Activated naive CD4-positive, alpha-beta T cell treated with anti-CD3 and anti-CD28 coated beads, Interleukin-2, amount 50 U/mL, for 16 hours (primary cell): ENCODE measurements at places on chromosomes 6 and 20.

DNA sequence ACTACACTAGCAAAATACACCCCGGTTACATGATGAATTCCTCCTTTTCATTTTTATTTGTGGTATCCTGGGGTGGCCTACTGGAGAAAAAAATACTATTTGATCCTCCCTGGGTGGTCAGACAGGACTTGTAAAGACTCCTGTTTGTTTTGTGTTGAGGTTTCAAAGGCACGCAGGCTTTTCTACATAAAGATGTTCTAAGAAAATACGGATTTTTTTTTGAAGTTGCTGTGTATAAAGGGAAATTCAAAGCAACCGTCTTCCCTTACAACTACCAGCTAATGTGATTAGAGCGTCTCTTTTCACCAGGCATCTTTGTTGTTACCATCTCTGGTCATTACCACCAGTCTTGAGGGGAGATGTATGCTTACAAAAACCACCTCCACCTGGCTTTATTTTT is 187.1 kb downstream of the SOX4 start:
- DNase-seq: no peak

GRCh38 chr6:1473166-1473565 is 83.8 kb downstream of the FOXF2 start:
- DNase-seq: no peak

- DNase-seq: no peak
These were observed 58.9 kb upstream of the LRRC1 start for GRCh38 chr6:53735896-53736295.

- no peak for DNase-seq
These were observed 40.0 kb upstream of the MRPS10 start for GRCh38 chr6:42257614-42258013.

DNA sequence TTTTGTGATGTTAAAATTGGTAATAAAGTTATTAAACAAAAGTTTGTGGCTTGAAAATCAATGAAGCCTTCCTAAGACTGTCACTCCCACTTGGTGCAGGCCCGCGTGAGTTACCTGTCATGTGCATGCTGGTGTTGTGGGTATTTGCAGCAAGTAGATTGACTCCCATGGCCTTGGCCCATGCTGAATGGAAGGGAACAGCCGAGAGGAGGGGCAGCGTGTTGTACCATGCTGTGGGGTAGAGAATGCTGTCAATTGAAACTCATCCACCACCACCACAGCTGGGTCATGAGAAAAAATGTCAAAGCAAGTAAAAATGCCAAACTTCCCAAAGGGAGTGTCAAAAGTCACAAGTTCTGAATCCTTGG is 12.7 kb upstream of the VNN1 start:
- DNase-seq: no peak

- DNase-seq: no peak
These were observed 16.6 kb downstream of the SMOC2 start for GRCh38 chr6:168457653-168457934.

DNA sequence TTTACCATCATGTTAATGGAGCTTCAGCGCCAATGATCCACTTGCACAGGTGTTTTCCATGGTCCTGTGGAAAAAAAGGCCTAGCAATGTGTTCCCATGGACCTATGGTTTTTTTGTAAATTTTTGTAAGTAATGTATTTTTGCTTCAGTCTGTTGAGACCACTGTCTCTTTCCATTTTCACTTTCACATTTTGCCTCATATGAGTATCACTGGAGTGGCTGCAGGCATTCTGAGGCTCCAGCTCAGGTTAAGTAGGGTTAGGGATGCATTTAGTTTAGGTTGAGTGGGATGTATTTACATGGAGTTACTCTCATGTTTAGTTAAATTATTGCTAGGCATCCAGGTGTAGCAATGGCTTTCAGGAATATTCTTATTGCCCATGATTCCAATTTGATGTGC is 19.2 kb upstream of the LMBRD1 start:
- DNase-seq: no peak

DNA sequence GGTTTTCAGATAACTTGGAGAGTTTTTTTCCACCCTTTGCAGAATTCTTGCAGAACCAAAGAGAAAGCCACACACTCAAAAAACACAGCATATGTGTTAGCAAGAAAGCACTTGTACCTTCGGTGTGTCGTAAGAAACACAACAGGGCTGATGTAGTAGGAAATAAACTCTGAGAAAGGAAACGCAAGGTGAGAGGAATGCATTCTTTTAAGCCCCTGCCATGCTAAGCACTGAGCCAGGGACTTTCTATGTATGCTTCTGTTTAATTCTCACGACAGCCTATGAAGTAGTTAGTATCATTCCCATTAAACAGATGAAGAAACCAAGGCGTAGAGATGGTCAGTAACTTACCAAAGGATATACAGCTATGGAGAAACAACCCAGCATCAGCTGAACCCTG is 23.1 kb downstream of the NEDD9 start:
- no peak for DNase-seq

DNA sequence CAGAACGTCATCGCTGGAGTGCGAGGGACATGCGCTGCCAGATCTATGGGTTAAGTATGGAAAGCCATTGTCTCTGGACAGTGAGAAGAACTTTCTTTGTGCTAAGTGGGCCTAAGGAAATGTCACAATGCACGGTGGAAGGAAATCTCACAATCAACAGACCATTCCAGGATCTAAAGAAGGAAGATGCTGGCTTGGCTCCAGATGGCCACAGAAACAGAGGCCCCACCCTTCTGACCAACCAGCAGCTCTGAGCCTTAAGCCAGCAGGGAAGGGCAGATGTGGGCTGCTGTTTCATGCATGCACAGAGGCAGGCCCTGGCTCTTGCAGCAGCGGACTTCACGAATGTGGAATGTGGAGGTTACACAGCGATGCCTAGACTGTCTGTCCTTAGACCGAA is 156.3 kb downstream of the SOBP start:
- DNase-seq: no peak

DNA sequence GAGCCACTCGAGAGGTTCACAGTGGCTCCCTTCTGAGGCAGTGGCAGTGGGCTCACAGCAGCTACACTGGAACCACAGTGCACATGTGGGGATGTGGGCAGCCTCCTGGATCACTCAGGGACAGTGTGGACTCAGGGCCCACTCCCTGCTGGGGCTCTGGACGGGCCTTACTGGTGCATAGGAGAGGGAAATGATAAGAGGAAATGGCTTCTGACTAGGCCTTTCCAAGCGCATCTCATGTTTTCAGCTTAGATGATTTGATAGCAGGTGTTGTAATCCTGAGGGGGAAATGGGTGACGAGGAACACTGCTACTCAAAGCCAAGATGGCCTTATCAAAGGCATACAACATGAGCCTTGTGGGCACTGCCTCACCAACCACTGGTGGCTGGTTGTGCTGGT is 44.0 kb downstream of the PANK2 start:
- no peak for DNase-seq

- DNase-seq: peak; percentile 21
These were observed 21.4 kb upstream of the TRAM2 start for GRCh38 chr6:52598123-52598823.

GRCh38 chr6:158707821-158708195 is 58.0 kb downstream of the SYTL3 start:
- no peak for DNase-seq

GRCh38 chr20:14860410-14860814 is 523.0 kb upstream of the FLRT3 start:
- no peak for DNase-seq

GRCh38 chr6:53369051-53369450 is 20.3 kb upstream of the ELOVL5 start:
- DNase-seq: no peak

DNA sequence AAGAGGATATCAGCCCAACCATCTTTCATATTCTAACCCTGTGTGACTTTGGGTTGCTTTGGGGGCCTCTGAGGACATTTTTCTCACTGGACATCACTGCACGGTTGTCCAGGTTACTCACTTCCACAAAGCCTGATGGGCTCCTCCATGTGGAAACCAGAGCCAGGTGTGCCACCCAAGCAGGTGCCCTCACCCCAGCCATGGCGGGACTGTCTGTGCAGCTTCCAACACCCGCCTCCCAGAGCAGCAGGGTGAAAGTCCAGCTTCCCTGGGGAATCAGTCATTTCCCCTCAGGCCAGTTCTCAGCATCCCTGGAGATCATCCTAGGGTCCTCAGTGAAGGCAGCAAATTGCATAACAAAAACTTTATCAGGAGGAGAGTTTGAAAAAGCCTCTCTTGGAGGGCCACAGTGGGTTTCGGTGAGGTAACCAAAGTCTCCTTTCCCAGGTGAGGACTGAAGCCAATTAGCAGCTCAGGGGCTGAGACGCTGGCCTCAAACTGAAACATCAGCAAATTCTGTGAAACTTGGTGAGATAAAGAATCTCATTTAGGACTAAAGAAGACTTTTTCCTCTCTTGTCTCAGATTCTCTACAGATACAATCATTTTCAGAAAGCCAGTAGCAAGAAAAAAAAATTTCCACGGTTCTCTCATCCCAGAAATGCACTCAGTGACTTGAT is 289.6 kb upstream of the CDH4 start:
- DNase-seq: no peak

DNA sequence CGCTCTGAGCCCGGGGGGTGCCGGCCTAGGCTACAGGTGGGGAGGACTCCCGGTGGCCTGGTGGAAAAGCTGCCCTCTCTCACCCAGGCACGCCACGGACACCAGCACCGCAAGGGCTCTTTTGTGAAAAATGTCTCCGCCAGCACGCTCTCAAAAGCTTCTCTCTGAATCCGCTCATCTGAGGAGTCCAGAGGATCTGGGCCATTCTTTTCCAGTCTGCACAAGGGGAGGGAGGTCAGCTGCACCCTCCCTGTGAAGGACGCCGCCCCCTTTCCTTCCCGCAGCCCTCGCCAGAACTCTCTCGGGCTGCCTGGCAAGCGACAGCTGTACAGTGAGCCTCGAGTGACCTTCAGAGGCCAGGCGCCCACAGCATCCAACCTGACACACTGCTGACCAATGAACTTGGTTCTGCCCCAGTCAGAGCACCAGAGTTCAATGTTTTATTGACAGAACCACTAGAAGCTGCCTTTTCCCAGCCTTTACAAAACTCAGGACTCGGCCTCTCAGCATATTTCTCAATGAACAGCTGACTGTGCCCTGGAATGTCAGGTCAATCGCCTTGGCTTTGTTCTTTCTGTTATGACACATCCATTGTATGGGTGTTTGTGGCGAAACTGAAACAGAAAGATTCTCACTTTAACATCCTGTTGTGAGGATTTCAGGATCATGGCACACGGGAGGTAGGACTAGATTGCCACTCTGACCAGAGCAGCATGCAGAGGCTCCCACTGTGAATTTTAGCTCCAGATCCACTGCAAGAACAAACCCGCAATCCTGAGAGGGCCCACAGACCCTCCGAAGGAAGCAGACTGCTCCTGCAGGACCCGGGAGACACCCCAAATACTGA is 26.7 kb downstream of the SERPINB9 start:
- DNase-seq: no peak

- no peak for DNase-seq
These were observed 9.2 kb downstream of the ASF1A start for GRCh38 chr6:118903138-118903537.

DNA sequence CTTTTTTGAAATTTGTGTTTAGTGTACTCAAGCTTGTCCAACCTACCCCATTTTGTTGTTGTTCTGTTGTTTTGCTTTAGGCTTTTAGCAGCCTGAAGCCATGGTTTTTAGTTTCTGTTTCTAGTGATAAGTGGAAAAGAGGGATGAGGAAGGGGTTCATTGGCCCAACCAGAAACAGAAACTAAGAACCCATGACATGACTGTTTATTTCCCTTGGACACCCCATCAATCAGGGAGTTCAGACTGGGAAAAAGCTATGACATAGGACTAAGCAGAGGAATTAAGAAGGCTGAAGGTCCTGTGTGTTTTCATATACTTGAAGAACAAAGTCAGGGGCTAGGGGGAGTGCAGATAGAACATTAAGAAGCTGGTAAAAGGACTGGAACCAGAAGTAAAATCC is 194.5 kb upstream of the THEMIS start:
- no peak for DNase-seq

GRCh38 chr20:62117362-62117646 is 5.0 kb upstream of the LSM14B start:
- DNase-seq: no peak

- DNase-seq: no peak
These were observed 17.6 kb downstream of the IL22RA2 start for GRCh38 chr6:137155830-137156229.

- no peak for DNase-seq
These were observed 62.0 kb downstream of the FHL5 start for GRCh38 chr6:96624957-96625356.
